GM13976 (cell line): ENCODE measurements at places on chromosomes 12 and 14.

DNA sequence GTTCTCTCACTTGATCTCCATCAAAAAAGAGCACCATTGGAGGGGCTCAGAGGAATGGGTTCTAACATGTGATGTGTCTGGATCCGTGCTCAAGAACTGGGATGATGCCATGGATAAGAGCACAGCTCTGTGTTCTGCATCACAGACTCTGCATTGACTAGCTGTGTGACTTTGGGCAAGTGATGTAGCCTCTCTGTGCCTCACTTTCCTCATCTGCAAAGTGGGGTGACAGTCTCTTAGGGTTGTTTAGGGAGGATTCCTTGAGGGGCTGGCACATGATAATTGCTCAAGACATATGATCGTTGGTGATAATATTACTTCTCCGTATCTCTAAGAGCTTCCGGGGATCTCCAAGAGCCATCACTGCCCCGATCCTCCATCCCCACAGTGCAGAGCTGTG, 202.3 kb downstream of the CHST11 start:
- no peak for DNase-seq

DNA sequence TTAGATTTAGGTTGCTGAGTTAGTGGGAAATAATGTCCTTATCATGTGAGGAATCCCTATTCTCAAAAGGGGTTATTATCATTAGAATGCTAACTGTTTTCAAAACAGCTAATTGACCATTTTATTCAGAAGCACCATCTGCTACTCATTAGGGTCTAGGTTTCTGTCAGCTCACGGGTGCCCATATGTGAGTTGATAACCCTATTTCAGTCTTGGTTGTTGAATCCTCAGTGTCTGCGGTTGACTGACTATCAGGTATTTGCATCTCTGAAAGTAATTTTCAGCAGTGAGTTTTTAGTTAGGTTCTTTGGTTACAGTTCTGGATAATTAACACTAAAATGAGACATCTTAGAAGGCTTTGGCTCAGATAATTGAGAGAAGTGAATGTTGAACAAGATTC, 1404.0 kb downstream of the AACS start:
- no peak for DNase-seq

DNA sequence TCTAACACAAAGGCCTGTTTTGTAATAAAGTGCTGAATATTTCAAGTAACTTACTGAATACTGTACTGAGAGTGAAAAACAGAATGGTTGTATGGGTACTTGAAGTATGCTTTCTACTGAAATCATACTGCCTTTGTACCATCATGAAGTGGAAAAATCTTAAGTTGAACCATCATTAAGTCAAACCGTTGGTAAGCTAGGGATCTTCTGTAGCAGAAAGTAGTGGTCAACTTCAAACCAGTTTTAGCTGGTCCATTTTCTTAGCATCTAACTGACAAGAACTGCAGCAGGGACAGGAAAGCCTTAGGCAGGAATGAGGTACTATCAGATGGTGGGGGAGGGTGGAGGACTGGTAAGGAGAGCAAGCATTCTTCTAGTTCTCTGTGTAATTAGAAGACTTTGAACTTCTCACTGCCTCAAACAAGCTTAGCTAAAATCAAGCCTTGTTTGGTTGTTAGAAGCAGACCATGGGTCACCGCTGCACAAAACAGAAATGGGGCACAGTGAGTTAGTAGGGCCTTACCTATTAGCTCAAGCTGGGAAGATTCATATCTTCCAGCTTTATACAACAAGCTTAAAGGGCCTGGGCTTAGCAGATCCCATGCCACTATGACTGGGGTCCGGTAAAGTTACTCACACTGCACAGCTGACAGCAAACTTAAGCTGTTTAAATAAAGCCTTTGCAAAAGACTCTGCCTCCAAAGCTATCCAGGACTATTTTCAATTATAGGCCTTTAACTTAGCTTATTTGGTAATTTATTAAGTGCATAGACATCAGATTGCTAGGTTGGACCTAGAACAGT, 73.8 kb downstream of the ACADS start:
- DNase-seq, result no peak

- no peak for DNase-seq
These were observed 19.3 kb downstream of the GXYLT1 start for GRCh38 chr12:42125388-42125767.

- no peak for DNase-seq
These were observed 103.9 kb downstream of the FSCB start for GRCh38 chr14:44403193-44403592.

DNA sequence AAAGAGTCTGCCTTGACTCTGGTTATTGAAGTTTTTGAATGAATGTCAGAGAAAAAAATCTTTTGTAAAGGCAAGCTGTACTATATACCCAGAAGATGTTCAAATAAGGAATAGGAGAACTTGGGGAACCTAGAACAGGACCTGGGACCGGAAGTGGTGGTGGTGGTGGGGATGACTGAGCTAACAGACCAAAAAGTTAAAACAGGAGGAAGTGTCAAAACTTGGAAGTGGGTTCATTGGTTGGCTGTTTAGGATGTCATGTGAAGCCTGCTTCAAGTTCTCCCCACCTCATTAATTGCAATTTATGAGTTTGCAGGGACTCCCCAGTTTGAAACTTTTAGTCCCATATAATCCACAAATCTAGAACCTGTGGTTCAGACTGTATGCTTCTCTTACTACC, 26.2 kb downstream of the PLXNC1 start:
- no peak for DNase-seq

GRCh38 chr12:41205070-41205709, 17.1 kb downstream of the PDZRN4 start:
- DNase-seq, result no peak

DNA sequence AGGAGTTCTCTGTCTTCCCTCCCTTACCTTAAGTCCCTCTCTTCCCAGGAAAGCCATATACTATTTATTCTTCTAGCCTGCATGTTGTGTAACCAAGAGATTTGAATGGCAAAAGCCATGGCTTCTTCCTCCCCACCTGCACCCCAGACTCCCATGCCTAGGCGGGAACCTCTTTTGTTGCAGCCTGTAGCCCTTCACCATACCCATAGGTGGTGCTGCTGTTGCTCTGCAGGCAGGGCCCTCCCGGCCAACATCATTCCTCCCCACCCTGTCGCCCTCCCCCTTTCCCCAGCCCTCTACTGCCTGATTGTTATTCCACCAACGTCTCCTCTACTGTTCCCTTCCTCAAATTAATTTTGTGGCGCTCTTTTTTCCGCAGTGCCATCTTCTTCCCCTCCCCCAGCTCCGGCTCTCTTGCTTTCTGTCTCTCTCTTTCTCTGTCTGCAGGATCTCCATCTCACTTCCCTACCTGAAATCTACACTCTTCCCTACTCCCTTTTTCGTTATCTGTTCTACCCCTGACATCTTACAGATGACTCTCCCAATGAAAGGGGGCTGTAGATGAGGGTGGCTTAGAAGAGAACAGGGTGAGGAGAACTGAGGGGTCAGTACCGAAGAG, 13.8 kb downstream of the NGDN start:
- peak; percentile 47 for DNase-seq

GRCh38 chr12:80498059-80498728, 54.2 kb downstream of the PTPRQ start:
- DNase-seq, result no peak

- no peak for DNase-seq
These were observed 1.1 kb upstream of the NUDT4 start for GRCh38 chr12:93376436-93377251.

GRCh38 chr14:58782011-58782410, 144.2 kb downstream of the DACT1 start:
- no peak for DNase-seq

DNA sequence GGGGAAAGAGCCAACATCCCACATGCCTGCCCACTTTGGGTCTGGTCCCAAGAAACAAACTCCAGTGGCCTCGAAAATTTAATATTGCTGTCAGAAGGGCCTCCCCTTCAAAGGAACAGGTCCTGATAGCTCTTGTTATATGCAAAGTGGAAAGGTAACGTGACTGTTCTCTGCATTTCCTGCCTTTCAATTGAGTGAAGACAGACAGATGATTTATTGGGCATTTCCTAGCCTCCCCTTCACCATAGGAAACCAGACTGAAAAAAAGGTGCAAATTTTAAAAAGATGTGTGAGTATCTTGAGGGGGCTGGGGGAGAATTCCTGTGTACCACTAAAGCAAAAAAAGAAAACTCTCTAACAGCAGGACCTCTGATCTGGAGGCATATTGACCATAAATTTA, 235.2 kb downstream of the ZFP36L1 start:
- no peak for DNase-seq

GRCh38 chr14:37131205-37131604, 41.2 kb downstream of the SLC25A21 start:
- DNase-seq, result no peak

GRCh38 chr14:67423424-67423823, 11.5 kb upstream of the PLEK2 start:
- no peak for DNase-seq

DNA sequence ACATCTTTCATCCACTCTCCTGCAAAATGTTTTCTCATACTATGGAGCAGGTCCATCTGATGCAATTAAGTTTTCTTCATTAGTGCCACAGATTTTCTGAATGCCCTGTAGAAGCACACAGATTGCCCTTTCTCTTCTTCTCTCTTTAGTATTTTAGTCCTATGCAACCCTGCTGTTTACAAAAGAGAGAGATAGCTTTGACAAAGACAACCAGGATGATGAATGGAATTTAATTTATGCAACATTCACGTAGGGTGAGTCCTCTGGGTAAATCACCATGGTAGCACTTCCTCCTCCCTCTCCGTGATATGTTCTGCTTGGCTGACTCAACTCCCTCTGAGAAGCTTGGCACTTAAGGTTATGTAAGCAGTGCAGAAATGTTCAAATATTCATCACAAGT, 400.9 kb upstream of the PDE3A start:
- no peak for DNase-seq

GRCh38 chr12:95796225-95796981, 5.8 kb upstream of the NTN4 start:
- DNase-seq, result no peak

GRCh38 chr12:42124764-42125387, 19.8 kb downstream of the GXYLT1 start:
- DNase-seq, result no peak

GRCh38 chr12:103840876-103841689, at the start of gene NT5DC3:
Gene NT5DC3 (minus strand): TSS chr12:103841234. CDS start chr12:103841156, 78 bp downstream.
- DNase-seq, result peak; percentile 92

- DNase-seq, result no peak
These were observed 11.8 kb upstream of the TUBA1C start for GRCh38 chr12:49253033-49253623.

DNA sequence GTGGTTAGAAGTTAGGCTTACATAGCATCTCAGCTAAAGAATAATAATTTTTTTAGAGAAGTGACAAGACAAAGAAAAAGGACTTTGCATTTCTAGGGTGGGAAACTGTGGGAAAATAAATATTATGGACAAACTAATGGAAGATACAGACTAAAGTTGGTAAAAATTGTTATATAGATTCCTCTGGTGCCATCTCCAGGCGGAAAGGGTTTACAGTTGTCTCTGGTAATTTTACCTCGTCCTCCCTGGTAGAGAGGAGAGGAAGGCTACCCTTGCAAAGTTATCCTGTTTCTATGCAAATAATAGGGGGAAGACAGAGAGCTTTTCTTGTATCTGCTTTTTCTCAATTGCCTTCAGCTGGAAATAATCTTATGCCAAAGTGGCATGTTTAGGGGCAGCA, 5.2 kb downstream of the OR11G2 start:
- no peak for DNase-seq

- DNase-seq, result no peak
These were observed 63.5 kb upstream of the MYF6 start for GRCh38 chr12:80643961-80644360.

DNA sequence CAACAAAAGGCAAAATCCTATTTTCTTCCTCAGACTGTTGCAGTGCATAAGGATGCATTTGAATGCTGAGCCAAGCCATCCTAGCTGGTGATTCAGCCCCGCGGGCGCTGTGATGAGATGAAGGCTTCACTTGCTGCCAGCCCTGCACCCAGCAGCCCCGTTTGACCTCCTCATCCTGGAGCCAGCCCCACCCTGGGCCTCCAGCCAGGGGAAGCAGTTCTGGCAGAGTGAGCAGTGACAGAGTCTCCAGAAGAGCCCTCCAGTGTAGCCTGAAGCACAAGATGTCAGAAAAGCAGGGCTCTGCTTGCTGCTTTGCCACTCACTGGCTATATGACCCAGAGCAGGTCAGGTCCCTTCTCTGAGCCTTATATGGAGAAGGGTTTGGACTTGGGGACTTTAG, 96.2 kb upstream of the HSPB8 start:
- DNase-seq, result no peak

GRCh38 chr14:66443785-66444184, 42.4 kb upstream of the CCDC196 start:
- no peak for DNase-seq

DNA sequence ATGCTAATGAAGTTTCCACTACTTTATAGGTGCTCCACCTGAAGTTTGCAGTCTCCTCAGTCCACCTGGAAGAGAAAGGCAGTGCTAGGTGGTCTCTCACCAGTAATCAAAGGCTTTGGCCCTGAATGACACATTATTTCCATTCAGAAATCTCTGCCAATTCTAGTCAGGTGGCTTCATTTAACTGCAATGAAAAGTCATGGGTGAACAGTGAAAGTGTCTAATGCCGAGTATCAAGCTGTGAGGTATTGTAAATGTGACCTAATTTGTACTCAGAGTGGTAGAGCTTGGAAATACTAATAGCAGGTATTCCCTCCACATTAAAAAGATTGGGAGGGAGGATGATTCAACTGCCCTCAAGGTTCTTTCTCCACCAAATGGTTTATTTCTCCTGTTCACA, 220.9 kb upstream of the LRFN5 start:
- DNase-seq, result no peak

DNA sequence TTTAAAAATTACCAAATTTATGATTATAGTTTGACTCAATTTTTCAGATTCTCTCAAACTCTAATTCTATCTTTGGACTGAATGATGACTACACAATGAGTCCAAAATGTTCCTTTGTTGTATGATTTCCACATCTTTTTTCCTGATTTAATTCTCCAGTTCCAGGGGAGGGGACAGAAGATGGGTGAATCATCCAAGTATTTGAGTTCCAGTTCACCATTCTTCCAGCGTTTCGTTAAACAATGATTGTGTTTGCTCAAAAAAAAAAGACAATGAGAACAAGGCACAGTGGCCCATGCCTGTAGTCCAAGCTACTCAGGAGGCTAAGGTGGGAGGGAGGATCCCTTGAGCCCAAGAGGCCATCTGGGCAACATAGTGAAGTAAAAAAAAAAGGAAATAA, 23.8 kb downstream of the BAZ1A start:
- no peak for DNase-seq

DNA sequence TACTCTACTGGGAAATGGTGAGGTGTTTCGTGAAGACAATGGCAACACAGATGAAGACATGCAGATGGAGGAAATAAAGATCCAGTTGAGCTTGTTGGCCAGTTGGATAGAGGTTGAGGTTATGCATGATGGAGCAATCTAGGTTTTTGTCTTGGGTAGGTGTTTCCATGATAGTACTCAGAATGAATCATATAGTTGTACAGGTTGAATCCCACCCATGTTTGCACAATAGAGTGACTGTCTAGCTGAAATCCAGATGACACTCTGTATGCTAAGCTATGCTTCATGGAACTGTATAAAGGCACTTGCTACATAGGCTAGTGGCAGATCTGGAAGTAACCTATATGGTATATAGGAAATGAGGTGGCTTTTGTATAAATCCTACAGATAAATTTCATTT, 264.9 kb downstream of the NAV3 start:
- DNase-seq, result no peak

- no peak for DNase-seq
These were observed 16.1 kb downstream of the SLC35E3 start for GRCh38 chr12:68761901-68762630.
